NCI-H1092 (cell line): ENCODE measurements at places on chromosomes 1 and 21.

- no peak for DNase-seq
These were observed 23.5 kb upstream of the LMO4 start for GRCh38 chr1:87305151-87305550.

- DNase-seq = peak; percentile 90
These were observed 71.1 kb downstream of the MATN1 start for GRCh38 chr1:30652152-30652841.

GRCh38 chr1:221961532-221962292 is 219.8 kb upstream of the DUSP10 start:
- DNase-seq = no peak

DNA sequence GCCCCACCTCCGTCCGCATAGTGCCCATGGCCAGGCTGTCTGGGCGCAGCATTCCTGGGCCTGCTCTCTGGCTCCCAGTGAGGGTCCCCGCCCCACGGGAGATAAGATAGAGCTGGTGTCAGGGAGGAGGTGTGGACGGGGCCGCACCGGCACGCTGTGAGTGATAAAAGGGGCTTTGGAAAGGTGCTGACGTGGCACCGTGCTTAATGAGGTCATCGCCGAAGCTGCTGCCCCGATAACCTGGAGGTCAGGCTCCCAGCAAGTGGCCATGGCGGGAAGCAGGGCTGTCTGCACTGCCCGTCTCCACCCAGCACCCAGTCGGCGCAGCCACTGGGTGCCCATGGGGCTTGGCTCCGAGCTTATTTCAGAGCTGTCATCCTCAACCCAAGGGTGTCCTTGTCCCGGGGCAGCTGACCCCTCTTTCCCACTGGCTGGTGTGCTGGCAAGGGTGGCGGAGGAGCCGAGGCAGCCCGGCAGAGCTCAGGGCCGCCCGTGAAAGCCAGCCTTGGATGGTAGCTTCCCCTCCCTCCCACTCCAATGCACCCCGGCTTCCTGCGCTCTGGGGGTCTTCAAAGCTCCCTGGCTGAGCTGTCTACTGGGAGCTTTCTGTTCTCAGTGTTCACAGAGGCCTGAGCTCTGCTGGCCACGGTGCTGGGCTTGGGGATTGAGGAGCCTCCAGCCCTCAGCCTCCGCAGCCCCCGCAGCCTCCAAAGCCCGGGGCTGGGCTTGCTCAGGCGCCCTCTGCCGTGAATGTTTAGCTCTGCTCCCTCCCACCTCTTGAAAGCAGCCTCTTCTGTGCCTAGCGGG is 105.1 kb upstream of the ARHGEF16 start:
- DNase-seq = no peak

DNA sequence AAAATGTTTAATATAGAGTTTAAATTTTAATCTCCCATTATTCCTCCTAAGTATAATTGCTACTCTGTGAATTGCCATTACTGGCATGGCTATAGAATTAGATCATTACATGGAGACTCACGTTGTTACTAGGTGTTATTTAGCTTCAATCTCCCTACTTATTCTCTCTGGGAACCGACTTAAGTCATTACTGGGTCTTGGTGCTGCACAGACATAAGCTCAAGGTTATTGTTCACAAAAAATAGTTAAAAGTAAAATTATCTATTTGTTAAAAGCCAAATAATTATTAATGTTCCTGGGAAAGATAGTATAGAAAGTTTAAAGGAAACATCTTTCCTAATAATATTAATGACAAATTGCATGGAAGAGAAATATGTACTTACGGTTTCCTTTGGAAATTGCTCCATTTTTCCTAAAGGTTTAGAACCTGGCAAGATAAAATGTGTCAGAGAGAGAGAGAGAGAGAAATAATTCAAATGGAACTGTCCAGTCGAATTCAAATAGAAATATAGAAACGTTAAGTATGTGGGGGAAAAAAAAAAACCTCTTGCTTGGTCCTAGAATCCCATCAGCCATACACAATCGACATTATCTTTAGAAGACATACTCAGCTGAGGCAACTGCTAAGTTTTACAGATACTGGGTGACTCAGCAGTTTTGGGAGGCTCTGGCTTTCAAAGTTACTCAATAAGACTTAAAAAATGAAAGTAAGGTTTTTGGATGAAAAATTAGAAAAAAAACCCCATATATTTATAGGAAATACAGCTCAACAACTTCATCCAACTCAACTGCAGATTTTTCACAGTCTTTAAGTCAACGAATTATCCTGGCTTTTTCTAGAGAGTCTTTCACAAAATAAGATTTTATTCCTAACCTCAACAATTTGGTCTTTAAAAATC is at the start of gene SPTA1:
Gene SPTA1 (minus strand): TSS at position 605 of the 899 bp plus-strand sequence. CDS start 198 bp downstream, at position 407.
- DNase-seq = no peak

GRCh38 chr1:99869304-99869703 is 19.1 kb downstream of the AGL start:
- no peak for DNase-seq

DNA sequence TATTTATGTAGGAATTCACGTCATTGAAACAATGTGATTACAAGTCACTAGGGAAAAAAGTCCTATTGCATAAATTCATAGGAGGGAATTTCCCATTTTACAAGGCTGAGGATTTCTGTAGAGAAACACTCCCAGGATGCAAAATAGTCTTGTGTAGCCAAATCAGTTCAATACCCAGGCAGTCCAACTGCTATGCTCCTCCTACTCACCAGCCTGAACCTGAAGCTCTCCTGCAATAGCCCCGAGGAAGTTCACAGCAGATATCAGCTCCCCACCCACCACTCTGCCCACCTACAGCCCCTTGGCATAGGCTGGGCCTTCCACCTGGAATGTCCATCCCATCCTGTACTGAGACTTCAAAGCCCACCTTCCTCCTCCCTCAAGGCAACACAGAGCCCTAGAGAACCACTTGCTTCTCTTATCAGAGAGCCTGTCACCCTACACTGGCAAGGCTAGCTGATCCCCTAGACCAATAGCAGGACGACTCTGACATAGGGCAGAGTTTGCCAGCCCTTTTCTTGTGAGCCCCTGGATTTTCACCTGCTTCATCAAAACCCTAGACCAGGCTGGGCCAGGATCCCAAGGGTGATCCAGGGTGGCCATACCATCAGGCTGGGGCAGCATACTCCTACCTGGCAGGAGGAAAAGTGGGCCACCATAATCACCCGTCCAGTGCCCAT is 1.5 kb downstream of the LSS start:
- no peak for DNase-seq

DNA sequence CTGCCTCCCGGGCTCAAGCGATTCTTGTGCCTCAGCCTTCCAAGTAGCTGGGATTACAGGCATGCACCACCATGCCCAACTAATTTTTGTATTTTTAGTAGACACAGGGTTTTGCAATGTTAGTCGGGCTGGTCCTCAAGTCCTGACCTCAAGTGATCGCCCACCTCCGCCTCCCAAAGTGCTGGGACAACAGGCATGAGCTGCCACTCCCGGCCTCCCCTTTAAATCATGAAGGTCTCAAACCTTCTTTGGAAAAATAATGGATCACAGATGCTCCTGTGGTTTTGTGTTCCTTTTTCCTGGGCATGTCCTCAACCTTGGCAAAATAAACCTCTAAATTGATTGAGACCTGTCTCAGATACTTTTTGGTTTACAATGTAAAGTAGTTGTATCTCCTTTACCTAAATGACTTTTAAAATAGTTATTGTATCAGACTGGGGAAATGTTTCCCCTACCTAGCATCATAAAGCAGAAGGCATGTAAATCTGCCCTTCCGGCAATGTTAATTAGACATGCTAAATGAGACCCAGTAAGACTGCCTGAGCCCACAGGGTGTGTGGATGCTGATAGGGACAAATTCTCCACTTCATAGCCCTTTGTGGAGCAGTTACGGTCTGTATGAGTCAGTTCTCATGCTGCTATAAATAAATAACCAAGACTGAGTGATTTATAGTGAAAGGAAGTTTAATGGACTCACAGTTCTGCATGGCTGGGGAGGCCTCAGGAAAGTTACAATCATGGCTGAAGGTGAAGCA is 27.8 kb downstream of the CBR1 start:
- DNase-seq = no peak

GRCh38 chr21:31624961-31625491 is 34.5 kb upstream of the SOD1 start:
- DNase-seq = no peak

- no peak for DNase-seq
These were observed 3.2 kb downstream of the SLC25A33 start for GRCh38 chr1:9542430-9542829.

GRCh38 chr1:66313429-66313828 is 220.5 kb upstream of the SGIP1 start:
- DNase-seq = no peak

GRCh38 chr21:40276001-40276400 is 408.8 kb downstream of the PCP4 start:
- no peak for DNase-seq

- DNase-seq = no peak
These were observed 11.0 kb upstream of the PGD start for GRCh38 chr1:10387677-10388386.

DNA sequence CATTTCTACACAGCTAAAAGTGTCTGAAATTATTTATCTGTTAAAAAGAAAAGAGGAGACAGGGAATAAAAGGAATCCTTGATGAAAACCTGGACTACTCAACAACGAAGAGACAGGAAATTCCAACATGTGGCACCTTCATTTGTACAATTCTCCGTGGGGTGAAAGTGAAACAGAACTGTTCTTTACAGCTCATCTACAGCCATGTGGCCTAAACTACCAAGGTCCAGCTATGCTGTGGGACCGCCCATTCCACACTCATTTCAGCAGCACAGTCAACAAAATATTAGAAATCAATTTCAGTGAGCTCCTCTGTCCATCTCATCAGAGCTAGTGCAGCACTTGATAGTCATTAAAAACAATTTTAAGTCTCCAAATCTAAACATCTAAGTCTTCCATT is 44.0 kb downstream of the UBR4 start:
- no peak for DNase-seq

DNA sequence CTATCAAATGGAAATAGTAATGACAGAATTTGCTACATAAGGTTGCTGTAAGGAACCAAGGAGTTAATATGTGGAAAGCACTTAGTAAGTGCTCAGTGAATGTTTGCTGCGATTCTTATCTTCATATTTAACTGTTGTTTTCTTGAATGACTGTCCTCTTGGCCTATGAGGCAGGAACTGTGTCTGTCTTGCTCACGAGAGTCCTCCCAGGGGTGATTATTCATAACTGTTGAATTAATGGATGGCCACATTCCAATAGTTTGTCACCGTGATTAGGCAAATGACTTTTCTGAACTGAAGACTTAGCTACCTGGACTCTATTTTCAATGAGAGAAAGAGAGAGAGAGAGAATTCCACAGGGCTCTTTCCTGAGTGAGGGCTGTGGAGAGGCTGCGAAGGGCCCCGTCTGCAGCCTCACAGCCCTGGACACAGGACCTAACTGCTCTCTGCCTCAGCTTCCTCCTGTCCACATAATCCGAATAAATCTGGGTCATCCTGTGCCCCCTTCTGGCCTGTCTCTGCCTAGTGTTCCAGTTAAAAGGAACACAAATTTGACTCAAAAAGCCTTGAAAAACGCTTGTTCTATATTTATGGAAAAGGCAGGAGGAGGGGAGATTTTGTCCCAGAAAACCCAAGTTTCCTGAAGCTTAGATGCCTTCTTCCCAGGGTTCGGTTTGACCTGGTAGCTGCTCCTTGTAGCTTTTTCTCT is 8.5 kb downstream of the EDN2 start:
- no peak for DNase-seq

DNA sequence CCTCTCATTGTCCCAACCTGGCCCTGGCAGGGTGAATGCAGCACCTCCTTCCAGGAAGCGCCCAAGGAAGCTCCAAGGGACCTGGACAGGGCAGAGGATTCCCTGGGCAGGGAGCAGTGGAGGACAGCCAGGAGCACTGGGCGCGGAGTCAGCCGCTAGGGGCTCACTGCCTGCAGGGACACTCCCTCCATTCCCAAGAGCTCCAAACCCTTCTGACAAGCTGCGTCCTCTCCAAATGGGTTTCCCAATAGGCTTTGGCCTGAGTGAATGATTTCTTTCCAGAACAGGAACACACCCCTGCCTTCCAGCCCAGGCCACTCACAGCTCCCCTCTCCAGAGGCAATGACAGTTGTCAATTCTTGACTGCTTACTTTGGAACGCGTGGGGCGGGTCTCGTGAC is 128.5 kb upstream of the EDN2 start:
- no peak for DNase-seq

DNA sequence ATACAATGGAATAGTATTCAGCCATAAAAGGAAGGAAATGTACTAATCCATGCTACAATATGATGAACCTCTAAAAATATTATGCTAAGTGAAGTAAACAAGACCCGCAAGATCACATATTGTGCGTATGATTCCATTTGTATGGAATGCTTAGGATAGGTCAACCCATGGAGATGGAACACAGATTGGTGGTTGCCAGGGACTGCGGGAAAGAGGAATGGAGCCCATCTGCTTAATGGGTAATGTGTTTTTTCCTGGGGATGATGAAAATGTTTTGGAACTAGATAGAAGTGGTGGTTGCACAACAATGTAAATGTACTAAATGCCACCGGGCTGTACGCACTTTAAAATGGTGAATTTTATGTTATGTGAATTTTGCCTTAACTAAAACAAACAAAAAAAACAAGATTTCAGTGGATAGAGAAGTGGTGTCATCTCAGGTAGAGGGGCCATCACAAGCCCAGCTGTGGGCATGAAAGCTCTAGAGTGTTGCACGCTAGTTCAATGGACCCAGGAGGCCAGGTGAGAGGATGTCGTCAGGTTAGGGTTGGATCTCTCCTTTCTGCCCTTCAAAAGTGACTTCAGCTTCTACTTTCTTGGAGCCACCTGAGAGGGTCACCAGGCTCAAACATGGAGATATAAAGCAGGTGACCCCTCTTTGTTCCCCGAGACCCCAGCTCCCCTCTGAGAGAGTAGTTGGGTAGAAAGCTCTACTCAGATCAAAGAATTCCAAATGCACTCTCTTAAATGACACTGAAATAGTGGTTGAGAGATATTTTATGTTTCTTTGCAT is 2.5 kb downstream of the C1orf115 start:
- no peak for DNase-seq

- DNase-seq = no peak
These were observed 652 bp downstream of the HAX1 start for GRCh38 chr1:154272999-154273563.

- no peak for DNase-seq
These were observed 498.1 kb downstream of the LMO4 start for GRCh38 chr1:87826681-87827251.

- no peak for DNase-seq
These were observed 13.4 kb downstream of the LAPTM5 start for GRCh38 chr1:30744060-30744756.
